Foreskin melanocyte (primary cell): ENCODE measurements at places on chromosomes 13 and 19.

- no peak for DNase-seq
Observed at GRCh38 chr19:18419699-18420460, 682 bp downstream of the SSBP4 start.

DNA sequence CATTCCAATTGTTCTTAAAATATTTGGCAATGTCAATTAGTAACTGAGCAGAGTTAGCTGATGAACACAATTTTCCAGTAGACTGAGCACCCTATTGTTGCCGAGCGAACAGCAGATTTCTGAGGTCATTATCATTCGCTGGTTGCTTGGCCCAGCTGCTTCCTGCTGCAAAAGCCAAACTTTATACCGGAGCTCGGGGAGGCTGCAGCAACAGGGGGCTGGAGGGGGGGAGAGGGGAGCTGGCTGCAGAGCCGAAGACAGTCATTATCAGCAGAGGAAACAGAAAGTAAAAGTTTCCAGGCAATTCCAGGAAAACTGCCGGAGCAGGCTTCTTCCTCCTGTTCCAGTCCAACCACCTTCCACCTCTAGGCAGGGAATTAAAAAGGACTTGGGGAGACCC lies 77.9 kb downstream of the ZNF536 start:
- DNase-seq: peak; percentile 80

- no peak for DNase-seq
Observed at GRCh38 chr19:5782945-5783919, 1.3 kb downstream of the PRR22 start.

DNA sequence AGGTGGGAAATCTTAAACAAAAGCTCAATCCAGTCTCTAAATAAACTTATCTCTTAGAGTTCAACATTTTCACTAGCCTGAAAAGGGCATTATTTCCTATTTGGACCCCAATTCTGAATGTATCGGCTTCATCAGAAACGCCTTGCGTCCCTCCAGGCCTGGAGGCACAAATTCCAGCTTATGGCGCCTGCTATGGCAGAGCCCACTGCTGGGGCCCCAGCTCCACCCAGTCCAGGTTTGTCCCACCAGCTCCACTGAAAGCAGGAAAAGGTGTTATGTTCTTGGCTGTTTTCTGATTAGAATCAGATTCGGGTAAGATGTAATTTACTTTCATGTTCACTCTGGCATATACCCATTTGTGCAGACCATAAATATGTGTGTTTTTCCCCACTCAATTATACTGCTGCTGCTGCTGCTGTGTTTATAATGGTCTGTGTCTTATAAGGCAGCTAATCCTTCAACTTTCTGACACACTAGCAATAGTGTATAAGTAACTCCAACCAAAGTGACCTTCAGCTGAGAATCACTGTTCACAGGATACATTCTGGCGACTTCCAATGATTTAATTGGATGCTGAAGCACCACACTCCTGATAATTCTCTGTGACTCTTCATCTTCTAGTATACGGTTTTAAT lies 6.4 kb downstream of the IRS2 start:
- DNase-seq: no peak

DNA sequence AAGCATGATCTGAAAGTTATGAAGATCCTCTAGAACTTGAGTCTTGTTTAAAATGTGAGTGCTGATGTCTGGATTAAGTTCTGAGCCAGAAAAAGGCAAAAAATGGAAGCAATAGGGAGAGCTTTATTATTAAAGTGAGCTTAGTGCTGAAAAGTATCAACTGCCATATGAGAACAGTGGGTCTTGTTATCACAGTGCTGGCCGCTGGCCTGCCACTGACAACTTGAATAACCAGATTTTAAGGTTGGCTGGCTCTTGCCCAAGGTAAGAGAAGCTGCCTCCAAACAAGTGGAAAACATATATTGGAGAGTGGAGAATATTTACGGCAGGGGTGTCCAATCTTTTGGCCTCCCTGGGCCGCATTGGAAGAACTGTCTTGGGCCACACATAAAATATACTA lies 33.9 kb downstream of the NUFIP1 start:
- DNase-seq: no peak

GRCh38 chr19:35710784-35711723 lies 6.7 kb downstream of the ZBTB32 start:
- DNase-seq: no peak

DNA sequence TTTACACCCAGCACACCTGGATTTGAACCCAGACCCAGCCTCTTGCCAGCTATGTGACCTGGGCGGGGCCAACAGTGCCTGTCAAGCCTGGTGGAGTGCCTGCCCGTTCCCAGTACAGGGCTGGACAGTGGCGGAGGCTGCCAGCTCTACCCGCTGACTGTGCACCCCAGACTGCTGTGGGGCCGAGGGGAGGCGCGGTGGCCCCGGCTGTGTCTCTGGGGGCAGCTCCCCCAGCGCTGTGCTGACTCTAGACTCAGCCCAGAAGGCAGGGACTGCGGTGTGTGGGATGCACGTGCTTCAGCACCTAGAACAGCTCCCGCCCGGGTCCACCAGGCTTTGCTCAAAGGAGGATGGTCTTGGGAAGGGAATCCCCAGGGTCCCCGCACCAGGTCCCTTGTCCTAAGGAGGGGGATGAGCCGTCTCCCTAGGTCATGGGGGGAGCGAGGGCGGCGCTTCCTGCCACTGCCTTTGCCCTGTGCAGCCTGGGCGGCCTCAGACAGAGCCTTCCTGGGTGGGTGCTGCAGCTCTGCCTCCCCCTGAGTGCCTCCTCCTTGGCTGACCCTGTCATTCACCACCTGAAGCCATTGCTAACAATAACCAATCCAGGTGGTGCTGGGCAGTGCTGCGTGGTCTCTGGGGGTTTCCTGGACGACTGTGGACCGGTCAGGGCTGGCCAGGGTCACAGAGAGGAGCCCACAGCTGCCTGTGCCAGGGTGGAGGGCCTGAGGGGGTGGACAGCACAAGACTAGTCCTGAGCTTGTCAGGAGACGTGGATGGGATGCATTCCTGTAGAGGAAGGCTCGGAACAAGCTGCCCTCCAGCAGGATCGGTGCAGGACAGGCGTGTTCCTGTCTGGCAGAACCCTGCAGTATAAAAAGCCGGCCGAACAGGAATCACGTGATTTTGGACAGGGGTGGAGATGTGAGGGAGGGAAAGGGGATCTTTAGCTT lies 18.6 kb downstream of the TMEM255B start:
- no peak for DNase-seq

DNA sequence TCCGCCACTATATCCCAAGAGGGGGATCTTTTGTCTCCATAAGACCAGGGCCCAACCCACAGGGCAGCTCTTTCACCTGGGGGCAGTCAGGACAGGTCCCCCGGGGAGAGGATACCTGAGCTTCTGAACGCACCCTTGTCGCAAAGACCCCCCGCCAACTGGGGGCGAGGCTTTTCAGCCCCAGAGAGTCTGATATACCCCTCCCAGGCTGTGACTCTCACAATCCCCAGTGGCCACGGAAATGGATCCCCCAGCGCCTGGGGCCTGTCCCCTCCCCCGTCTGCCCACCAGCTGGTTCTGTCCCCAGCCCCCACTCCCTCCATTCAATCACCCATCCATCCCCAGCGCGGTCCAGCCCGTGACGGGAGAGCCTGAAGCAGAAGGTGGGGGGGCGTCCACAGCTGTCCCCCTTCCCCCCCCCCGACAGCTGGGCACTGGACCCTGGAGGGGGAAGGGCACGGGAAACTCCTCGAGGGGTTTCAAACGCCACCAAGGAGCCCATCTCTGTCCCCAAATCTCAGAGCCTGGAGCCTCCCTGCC lies 823 bp downstream of the DOCK6 start:
- no peak for DNase-seq

GRCh38 chr13:36355632-36356031 lies 9.4 kb upstream of the SPART start:
- no peak for DNase-seq

DNA sequence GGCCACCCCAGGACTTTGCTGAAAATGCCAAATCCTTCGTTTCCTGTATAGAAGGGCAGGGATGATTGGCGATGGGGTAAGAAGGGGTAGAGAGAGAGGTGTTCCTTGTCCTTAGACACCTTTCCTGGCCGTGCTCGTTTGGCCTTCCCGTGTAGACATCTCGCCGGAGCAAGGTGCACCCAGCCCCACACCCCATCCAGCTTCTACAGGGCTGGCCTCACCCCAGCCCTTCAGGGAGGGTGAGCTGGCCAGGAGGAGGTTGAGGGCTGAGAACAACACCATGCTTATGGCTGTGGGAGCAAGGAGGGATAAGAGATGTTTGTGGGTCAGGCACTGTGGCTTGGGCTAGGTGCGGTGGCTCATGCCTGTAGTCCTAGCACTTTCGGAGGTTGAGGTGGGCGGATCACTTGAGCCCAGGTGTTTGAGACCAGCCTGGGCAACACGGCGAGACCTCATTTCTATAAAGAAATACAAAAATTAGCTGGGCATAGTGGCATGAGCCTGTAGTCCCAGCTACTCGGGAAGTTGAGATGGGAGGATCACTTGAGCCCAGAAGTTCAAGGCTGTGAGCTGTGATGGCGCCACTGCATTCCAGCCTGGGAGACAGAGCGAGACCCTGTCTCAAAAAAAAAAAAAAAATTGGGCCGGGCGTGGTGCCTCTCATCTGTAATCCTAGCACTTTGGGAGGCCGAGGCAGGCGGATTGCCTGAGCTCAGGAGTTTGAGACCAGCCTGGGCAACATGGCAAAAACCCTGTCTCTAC lies 15.5 kb downstream of the SMARCA4 start:
- DNase-seq: no peak

DNA sequence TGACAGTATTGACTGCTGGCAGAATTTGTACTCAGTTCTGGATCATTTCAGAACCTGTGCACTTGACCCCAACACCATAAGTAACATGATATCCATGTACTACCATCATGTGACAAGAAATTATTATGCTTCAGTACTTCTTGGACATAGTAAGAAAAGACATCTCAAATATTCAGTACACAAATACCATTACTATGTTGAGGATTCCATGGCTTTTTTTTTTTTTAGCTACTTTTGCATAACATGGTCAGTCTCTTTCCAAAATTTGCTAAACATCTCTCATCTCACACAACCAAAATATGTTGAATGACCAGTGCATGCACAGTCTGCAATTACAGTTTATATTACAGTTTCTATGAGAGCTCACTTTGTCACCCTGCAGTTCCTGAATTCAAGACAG lies 85.3 kb downstream of the FLT1 start:
- no peak for DNase-seq

GRCh38 chr13:100532836-100533435 lies 55.7 kb downstream of the GGACT start:
- DNase-seq: no peak

- no peak for DNase-seq
Observed at GRCh38 chr13:111637365-111637764, 316.9 kb downstream of the TEX29 start.

DNA sequence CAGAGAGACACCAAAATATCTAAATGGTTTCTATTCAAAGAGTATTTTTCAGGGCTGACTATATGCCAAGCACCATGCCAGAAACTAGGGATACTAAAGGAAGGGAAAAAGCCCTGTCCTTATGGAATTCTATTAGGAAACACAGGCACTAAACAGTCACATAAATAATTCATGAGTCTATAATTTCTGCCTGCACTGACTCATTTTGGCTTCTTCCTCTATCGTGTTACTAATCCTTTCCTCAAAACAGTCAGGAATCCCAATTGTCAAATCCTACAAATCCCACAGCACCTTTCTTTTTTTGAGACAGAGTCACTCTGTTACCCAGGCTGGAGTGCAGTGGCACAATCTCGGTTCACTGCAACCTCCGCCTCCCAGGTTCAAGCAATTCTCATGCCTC lies 29.2 kb downstream of the XPO4 start:
- no peak for DNase-seq

GRCh38 chr19:55504252-55504603 lies 16.0 kb downstream of the SSC5D start:
- no peak for DNase-seq

DNA sequence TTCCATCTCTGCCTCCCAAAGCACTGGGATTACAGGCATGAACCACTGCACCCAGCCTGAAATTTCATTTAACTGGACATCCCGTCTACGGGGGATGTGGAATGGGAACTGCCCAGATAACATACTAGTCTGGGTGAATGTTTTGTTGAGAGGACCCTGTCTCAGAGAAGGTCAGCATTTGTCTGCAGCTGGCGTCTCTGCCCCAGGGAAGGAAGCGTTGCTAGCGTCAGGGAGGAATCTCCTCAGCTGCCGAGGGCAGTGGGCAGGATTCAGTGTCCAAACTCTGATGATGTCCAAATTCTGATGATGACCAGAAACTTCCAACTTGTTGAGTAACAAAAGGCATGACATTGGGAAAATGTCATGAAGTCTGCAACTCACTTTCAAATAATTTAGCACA lies 3.1 kb downstream of the NXNL1 start:
- no peak for DNase-seq

GRCh38 chr19:50710612-50711011 lies 9.0 kb downstream of the SHANK1 start:
- DNase-seq: no peak

DNA sequence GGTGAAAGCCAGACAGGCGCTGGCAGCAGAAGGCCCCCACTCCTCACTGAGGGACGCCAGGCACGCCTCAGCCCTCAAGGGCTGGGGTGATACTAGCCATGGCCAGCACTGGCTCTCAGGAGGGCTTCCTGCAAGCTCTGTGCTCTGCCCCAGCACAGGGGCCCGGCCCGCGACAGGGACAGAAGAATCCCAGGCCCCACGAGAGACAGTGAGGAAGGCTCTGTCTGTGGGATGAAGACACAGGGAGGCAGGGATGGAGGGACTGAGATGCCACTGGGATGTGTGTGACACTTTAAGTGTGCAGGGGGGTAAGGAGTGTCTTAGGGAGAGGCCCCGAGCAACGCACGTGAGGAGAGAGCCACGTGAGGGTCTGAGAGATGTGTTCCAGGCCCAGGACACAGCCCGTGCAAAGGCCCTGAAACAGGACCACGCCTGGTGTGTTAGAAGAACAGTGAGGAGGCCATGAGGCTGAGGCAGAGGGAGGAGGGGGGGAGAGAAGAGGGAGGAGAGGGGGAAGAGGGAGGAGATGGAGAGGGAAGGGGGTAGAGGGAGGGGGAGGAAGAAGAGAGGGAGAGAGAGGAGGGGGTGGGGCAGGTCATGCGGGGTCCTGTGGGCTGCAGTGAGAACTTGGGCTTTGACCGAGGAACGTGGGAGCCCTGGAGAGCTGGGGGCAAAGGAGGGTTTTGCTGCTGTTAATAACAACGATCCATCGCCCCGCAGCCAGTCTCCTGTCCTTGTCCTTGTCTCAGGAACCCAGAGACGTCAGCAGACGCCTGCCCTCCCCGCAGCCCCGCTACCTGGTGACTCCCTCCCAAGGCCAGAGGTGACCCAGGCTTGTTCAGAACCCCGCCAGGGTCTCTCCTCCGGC lies 7.2 kb downstream of the RPL36 start:
- DNase-seq: no peak

- DNase-seq: no peak
Observed at GRCh38 chr19:49614096-49614833, 23.3 kb downstream of the PRR12 start.
